Liver (tissue), 10 donors: ENCODE measurements at places on chromosomes 13 and 19. TPM values are rescaled to one million over a fixed set of nuclear protein-coding genes. Genes with fewer than 3 reads are reported as not detected.

Gene ERICH6B
- total RNA-seq: not detected

Gene ZNF823
- total RNA-seq: 6.4 TPM

Gene B3GNT8
- total RNA-seq: 0.50 TPM

Gene SIGLEC14
- 1.7 TPM for total RNA-seq

Gene APLP1
- total RNA-seq: not detected

Gene CD37
- 9.6 TPM for total RNA-seq
